NCI-H2029 (cell line): ENCODE measurements at places on chromosomes 1 and 21.
A peak's percentile ranks its signal among the peaks of the same experiment; 100 is the strongest.

DNA sequence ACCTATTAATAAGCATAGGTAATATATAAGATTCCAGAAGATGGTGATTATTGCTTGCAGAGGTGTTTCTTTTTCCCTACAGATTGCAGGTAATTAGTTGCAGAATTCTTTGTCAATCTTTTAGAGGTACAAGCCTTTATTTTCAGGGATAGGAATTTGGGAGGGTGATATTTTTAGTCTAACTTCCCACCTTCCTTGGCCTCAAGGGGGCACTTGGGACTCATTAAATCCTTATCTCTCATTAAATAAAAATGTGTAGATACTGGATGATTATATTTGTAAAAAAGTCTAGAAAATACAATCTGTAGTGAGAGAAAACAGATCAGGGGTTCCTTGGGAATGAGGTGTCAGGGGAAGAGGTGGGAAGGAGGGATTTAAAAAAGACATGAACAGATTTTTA is 179.2 kb downstream of the PATJ start:
- DNase-seq, result no peak

DNA sequence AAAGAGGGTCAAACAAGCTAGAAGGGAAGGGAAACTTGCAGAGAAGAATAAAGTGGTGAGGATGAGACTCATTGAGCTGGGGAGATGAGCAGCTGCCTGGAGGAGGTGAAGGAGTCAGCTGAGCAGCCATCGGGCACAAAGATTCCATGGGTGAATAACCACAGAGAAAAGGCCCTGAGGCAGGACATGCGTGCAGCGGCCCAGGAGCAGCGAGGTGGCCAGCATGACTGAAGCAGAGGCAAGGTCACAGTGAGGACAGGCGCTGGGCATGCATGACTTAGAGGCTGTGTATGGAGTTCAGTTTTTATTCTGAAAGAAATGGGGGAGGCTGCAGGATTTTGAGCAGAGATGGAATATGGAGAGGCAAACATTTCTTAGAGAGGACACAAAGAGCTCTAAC is 24.9 kb downstream of the OLFML2B start:
- no peak for DNase-seq

DNA sequence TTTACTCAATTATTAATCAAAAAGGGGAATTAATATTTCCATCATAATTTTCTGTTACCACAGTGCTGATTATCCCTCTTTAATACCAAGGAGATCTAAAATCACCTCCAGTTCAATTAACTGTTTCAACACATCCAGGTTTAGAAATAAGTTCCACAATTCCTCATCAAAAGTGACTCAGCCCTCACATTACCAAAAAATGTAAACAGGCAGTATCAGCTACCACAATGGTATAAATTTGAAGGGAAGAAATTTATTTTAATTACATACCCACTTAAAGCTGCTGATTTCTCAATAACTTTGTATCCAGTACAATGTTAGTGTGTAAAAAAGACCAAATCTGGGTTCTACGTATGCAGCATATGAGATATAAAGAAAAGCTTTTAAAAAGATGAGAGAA is 51.9 kb downstream of the EIF4G3 start:
- no peak for DNase-seq

DNA sequence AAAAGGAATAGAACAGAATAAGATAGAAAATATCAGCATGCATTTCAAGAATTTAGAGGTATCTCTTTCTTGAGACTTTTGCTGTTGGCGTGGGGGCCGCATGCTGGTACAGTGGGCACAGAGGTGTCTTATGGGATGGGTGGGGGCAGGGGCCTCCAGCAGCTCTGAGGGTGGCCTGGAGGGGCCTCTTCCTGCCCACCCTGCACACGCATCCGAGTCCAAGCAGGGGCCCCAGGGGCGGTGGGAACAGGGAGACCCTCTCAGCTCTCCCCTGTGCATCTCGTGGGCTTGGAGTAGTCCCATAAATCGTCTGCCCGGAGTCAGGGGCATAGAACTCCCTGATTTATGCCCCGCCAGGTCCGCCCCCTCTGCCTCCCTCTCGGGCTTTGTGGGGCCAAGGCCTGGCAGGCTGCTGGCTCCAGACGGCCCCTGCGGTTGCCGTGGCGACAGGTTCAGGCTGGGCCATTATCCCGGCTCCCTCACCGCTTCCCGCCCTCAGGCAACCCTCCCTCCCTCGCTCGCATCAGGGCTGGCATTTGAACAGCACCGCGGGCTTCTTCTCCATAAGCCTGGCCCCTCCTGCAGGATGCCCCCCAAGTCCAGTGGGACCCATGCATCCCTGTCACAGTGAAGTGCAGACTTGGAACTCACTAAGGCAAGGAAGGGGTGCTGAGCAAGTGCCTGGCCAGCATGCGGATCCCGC is 133.2 kb upstream of the ZBTB40 start:
- DNase-seq, result no peak

DNA sequence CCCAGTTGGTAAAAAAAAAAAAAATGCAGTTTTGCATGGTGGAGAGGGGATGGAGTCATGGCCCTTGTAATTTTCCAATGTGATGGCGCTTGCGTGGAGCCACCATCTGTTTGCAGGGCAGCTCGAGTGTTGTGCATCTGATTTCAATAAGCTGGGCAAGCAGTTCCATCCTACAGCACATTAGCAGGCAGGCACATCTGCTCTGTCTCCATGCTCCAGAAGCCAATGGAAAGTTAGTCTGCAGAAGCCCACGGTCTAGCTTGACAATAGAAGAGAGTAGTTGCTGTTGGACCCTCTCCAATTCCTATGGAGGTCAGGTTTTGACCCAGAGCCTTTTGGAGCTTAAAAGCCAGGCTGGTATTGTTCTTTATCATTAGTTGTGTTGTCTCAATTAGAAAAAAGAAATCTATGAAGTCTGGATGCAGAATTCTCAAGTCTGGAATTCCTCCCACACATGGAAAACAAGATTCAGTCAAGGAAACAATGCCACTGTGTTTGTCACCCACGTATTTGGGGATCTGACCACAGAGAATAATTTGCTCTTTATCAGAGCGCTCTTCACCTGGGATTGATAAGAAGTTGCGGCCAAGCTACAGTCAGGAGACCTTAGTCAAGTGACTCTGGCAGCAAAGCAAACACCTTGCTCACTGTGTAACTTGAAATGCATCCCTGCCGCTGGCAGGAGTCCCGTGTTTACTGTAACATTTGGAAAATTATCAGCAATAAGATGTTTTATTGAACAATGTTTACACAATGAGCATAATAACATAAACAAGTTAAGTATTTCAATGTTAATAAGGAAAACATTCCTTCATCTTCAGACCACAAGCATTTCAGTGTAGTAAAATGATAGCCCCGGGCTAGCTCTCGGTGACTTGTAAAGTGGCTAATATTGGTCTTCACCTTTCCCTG is 20.7 kb downstream of the NGF start:
- DNase-seq, result peak; percentile 91

- DNase-seq, result no peak
Observed at GRCh38 chr1:3639397-3639911, 10.4 kb downstream of the WRAP73 start.

- DNase-seq, result no peak
Observed at GRCh38 chr1:114081437-114082303, 72.0 kb downstream of the SYT6 start.

DNA sequence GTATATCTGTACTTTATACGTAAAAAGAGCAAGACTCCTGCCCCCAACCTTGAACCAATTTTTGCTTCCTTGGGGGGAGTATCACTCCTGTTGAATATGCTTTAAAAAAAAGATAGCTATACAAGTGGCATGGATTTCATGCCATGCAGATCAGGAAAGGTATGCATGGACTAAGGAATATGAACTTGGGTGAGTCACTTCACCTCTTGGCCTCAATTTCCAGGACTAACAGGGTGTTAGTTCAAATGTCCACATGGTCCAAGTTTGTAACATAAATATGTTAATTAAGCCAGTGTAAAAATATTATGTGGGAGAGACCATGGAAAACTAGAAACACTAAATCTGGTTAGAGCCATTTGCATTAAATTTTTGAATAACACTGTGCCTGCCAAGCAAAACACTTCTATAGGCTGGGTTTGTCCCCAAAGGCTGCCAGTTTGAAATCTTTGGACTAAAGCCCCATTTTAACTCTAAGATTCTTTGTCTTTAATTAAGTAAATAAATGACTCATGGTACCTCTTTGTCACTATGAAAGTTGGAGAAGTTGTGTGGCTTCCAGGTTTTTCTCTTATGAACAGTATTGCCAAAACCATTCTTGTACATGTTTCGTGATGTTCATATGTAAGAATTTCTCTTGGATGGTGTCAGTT is 33.1 kb downstream of the FAM177B start:
- no peak for DNase-seq

GRCh38 chr1:116628448-116628847 is 39.1 kb downstream of the IGSF3 start:
- DNase-seq, result no peak

GRCh38 chr1:232177438-232177837 is 452.5 kb downstream of the SIPA1L2 start:
- no peak for DNase-seq

GRCh38 chr1:221309723-221310122 is 430.5 kb downstream of the HLX start:
- no peak for DNase-seq

DNA sequence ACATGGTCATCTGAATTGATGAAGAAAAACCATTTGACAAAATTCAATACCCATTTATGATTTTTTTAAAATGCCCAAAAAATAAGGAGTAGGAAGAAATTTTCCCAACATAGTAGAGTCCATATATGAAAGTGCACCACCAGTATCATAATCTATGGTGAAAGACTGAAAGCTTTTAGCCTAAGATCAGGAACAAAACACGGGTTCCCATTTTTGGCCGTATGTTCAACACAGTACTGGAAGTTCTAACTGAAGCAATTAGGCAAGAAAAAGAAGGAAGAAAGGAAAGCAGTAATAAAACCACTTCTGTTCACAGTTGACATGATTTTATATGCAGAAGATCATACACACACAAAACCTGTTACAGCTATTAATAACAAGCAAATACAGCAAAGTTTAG is 227.8 kb upstream of the RAB4A start:
- DNase-seq, result no peak

- DNase-seq, result no peak
Observed at GRCh38 chr1:233010146-233010545, 59.7 kb downstream of the NTPCR start.

- no peak for DNase-seq
Observed at GRCh38 chr1:3611170-3612019, at the start of gene MEGF6. TSS of gene MEGF6 (minus strand) at chr1:3611508. CDS start at chr1:3611268, 240 bp downstream.

GRCh38 chr1:150110116-150110515 is 39.6 kb upstream of the PLEKHO1 start:
- DNase-seq, result no peak

DNA sequence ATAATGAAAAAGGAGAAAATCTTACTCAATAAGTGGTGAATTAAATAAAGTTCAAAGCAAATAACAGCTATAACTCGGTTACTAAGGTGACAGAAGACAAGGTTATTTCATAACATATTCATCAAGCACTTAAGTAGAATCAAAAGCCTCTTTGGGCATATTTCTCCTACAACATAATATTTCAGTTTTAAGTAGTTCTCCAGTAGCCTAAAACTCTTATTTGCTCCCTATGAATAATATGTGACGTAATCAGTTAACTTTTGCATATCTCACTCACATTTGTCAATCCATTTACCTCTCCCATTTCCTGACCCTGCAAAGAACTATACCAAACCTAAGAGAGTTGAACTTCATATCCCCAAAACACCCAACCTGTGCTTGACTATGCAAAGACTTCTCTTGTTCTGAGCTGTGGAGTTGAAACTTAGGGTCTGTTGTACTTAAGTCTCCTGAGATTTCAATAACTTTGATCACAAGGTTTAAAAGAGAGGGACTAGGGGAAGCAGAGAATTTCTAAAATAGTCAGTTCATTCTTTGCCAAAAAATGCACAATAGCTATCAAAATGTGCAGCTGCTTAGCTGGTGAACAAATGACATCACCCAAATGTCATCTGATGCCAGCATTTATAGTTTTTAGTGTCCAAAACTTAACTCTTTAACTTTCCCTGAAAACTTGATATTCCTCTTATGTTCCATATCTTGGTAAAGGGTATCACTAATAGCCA is 37.2 kb downstream of the TTLL7 start:
- DNase-seq, result no peak

GRCh38 chr1:200885623-200886402 is 8.9 kb upstream of the INAVA start:
- DNase-seq, result no peak

- no peak for DNase-seq
Observed at GRCh38 chr21:37828556-37828955, 87.7 kb downstream of the KCNJ6 start.

GRCh38 chr1:233654658-233655280 is 40.9 kb downstream of the KCNK1 start:
- DNase-seq, result no peak

DNA sequence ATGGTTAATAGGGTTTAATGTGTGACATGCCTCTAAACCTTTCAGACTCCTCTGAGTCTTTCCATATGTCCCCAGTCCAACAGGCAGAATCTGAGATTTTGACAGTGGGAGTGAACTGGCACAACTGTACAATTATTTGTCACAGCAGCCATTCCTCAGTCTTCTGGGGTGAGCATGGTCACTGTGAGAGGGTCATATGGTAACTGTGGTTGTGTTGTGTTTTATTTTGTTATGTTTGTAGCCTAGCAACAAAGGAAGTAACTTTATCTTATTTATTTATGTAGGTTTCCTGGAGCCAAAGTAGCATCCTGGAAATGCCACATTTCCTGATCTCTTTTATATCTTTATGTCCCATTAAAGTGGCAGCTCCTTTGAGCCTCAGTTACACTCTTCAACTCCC is 1067.9 kb downstream of the TTLL7 start:
- DNase-seq, result peak; percentile 11

- DNase-seq, result no peak
Observed at GRCh38 chr1:40041466-40041838, 923 bp downstream of the CAP1 start.

- DNase-seq, result no peak
Observed at GRCh38 chr1:236143104-236143948, 987 bp downstream of the GPR137B start.

GRCh38 chr1:248857201-248857600 is 1.7 kb downstream of the ZNF692 start:
- DNase-seq, result no peak

DNA sequence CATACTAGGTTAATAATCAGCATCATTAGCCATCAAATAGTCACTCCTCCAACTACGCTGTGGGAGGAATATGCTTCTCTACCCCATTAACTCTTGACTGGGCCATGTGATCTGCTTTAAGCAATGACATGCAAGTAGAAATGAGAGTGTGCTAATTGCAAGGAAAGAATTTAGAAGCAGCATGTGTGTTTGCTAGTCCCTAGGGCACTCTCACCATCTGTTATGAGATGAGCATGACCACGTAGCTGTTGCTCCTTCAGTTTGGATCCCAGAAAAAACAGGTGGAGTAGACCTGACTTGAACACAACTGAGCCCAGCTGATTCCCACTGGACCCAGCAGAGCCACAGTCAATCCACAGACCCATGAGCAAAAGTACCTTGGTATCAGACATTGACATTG is 19.7 kb upstream of the RGS7 start:
- no peak for DNase-seq
